ENCODE measurements at places on chromosomes 2 and 18. TPM values are rescaled to one million over a fixed set of nuclear protein-coding genes. Genes with fewer than 3 reads are reported as not detected.

GRCh38 chr2:127124426-127124825 is 17.5 kb upstream of the BIN1 start:
- DNase-seq, result no peak
- no peaks in the 10 kb centered on the region for H3K4me1 ChIP-seq
- no peak overlapping the region for H3K27ac ChIP-seq
- no peaks in the 10 kb centered on the region for H3K36me3 ChIP-seq
- H3K4me3 ChIP-seq, result no peak overlapping the region
- no peaks in the 10 kb centered on the region for H3K27me3 ChIP-seq

GRCh38 chr18:45664824-45665763 is 49.8 kb downstream of the SLC14A2 start:
- no peak for DNase-seq
- peaks cover 11% of the 10 kb centered on the region for H3K4me1 ChIP-seq
- no peaks in the 10 kb centered on the region for H3K27me3 ChIP-seq

DNA sequence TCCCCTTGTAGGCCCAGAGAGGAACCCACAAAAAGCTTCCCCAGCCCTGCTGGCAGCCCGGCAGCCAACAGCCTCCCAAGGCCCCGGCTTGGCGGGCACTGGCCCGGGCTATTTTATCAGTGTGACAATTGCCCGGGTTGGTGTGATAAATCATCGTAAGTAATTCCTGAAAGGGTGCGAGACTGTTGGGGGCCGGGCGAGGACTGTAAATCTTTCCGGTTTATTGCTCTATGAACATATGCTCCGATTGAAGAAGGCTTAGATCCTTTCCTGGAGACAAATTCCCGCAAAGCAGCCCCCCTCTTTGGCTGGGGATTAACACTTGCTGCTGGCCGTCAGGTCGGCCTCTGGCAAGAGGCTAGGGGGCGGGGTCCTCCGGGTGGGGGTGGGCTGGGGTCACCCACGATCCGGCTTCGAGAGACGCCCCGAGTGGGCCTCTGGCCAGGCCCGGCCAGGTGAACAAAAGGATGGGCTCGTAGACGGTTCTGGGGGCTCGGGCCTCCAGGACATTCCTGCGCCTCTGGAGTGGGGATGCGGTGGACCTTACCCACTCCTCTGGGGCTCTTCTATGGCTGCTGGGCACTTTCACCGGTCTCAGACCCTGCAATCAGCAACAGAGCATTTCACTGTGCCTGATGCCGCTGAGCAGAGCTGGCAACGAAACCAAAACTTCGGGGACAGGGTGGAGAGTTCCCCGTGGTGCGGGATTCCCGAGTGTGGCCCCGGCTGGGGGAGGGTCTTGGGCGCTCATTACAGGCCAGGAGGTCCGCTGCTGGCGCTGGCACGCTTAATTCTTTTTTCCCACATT is 2.0 kb downstream of the HOXD3 start:
- no peak for DNase-seq
- no peak overlapping the region for H3K27ac ChIP-seq
- no peaks in the 10 kb centered on the region for H3K4me1 ChIP-seq
- peaks cover 19% of the 10 kb centered on the region for H3K36me3 ChIP-seq
- no peak overlapping the region for H3K4me3 ChIP-seq
- H3K27me3 ChIP-seq, result no peaks in the 10 kb centered on the region

DNA sequence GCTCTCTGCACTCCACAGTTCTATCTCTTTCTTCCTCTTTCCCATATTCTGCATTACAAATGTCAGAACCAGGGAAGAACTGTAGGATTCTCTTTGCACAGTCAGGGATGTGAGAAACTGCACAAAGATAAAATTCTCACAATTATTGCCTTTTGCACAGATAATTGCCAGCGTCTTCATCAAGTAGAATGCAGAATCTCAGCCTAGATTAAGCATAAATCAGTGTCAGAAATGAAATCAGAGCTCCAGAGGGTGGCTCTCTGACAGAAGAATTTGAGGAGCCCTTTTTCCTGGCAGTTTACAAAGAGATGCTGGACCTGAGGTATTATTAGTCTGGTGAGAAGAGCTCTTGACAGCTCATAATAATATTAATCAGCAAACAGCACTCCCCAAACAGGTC is 173.1 kb downstream of the PTH2R start:
- no peak overlapping the region for H3K4me3 ChIP-seq
- H3K4me1 ChIP-seq, result no peaks in the 10 kb centered on the region
- H3K27me3 ChIP-seq, result no peaks in the 10 kb centered on the region
- H3K27ac ChIP-seq, result no peak overlapping the region

- H3K4me3 ChIP-seq, result no peak overlapping the region
- no peaks in the 10 kb centered on the region for H3K27me3 ChIP-seq
- no peaks in the 10 kb centered on the region for H3K36me3 ChIP-seq
- no peak overlapping the region for H3K27ac ChIP-seq
- DNase-seq, result no peak
Observed at GRCh38 chr2:231201475-231201814, 3.0 kb downstream of the ARMC9 start.

DNA sequence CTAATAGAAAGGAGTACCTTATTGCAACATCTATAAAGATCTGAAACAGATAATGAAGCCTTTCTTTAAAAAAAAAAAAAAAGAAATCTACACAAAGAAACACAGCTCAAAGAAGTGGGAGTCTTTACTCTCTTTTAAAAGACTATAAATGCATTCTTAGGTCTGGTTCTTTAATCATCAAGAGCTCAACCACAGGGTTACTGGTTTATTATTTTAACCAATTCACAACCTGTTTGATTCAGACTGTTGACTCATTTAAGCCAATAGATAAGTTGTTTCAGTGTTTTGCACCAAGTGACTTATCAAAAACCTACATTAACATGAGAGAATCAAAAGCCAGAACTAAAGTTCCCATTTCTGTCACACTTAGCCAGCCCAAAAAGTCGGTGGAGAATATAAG is 93.1 kb downstream of the TCF4 start:
- H3K36me3 ChIP-seq, result no peaks in the 10 kb centered on the region
- peaks cover 36% of the 10 kb centered on the region for H3K4me1 ChIP-seq
- H3K27ac ChIP-seq, result no peak overlapping the region
- H3K4me3 ChIP-seq, result no peak overlapping the region

- DNase-seq, result no peak
- peaks cover 30% of the 10 kb centered on the region for H3K4me1 ChIP-seq
- H3K27me3 ChIP-seq, result no peaks in the 10 kb centered on the region
- no peak overlapping the region for H3K27ac ChIP-seq
- H3K4me3 ChIP-seq, result no peak overlapping the region
- no peaks in the 10 kb centered on the region for H3K36me3 ChIP-seq
Observed at GRCh38 chr18:63297687-63298399, 21.7 kb downstream of the BCL2 start.

DNA sequence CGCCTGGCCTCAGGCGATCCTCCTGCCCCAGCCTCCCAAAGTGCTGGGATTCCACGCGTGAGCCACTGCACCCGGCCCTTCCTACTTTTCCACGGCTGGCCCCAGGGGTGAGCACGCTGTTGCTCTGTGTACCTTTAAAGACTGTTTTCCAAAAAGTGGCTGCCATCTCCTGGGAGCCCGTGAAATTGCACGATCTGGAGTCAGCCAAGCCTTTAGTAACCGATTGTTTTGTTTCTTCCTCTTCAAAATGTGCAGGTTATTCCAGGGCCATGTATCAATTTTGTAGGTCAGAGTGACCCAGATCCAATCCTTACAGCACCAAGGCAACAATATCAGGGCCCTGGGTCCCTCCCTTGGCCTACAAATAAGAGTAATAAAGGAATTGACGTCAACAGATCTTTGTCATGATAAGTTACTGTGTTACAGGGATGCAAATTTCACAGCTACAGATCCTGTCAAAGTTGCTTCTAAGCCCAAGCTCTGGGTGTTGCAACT is 135.6 kb upstream of the ZNF236 start:
- no peaks in the 10 kb centered on the region for H3K27me3 ChIP-seq
- H3K4me1 ChIP-seq, result peaks cover 4% of the 10 kb centered on the region
- no peak overlapping the region for H3K4me3 ChIP-seq
- H3K27ac ChIP-seq, result no peak overlapping the region
- DNase-seq, result peak; percentile 66
- H3K36me3 ChIP-seq, result no peaks in the 10 kb centered on the region

DNA sequence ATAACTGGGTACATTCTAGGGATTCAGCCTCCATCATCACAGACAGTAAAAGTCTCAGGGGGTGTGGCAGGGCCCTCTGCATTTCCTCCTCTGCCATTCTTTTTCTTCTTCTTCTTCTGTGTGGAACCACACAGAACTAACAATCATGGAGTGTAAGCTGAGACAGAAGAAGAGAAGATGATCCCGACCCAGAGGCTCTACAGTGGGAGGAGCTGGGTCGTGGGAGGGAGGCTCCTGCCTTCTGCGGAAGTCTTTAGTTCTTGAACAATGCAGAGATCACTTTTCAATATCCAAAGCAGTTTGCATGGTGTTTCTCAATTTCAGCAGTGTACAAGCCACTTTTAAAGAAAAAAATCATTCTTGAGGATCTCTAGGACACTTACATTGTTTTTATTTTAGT is 80.9 kb downstream of the KCNS3 start:
- DNase-seq, result no peak
- H3K4me3 ChIP-seq, result no peak overlapping the region
- no peaks in the 10 kb centered on the region for H3K27me3 ChIP-seq
- no peaks in the 10 kb centered on the region for H3K4me1 ChIP-seq
- no peak overlapping the region for H3K27ac ChIP-seq

GRCh38 chr2:240155048-240155744 is 14.7 kb upstream of the OTOS start:
- H3K36me3 ChIP-seq, result no peaks in the 10 kb centered on the region
- peak; percentile 4 for DNase-seq
- H3K27me3 ChIP-seq, result no peaks in the 10 kb centered on the region
- no peak overlapping the region for H3K27ac ChIP-seq
- H3K4me3 ChIP-seq, result no peak overlapping the region

The HOXD13 gene
- total RNA-seq, result not detected

The SNTG2 gene
- total RNA-seq, result 1.2 TPM

The NGEF gene
- 0.22 TPM for total RNA-seq
